ENCODE measurements at places on chromosomes 6 and 20.

DNA sequence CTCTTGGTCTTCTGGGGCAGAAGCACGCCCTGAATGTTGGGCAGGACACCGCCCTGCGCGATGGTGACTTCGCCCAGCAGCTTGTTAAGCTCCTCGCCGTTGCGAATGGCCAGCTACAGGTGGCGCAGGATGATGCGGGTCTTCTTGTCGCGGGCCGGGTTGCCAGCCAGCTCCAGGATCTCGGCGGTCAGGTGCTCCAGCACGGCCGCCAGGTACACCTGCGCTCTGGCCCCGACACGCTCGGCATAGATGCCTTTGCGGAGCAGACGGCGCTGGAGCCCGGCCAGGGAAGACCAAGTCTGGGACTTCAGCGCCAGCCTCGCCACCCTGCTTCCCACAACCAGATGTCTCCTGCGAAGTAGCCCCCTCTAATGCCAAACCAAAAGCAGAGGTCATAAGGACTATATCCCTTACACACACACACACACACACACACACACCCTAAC, 8.0 kb upstream of the SLC17A3 start:
- peak; percentile 64 for DNase-seq

DNA sequence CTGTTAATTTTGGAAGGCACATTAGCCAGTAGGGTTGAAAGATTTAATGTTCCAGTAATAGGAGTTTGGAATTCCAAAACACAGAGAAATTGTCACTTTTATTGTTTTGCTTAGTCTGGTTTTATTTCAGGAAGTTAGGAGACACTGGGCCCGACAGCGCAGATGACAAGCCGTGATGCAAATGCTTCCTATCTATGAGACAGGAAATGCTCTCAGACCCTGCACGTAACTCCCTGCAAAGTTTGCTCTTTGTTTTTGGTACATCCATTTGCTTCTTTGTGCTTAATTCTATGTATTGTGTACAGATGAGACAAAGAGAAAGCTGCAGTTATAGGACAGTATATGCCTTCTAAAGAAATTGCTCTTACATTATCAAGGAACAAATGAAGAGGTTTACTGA, 201.6 kb upstream of the SGK1 start:
- DNase-seq = peak; percentile 46

GRCh38 chr6:145012039-145012662, 723.2 kb downstream of the EPM2A start:
- no peak for DNase-seq

GRCh38 chr20:16666272-16666671, 63.6 kb upstream of the SNRPB2 start:
- DNase-seq = no peak

DNA sequence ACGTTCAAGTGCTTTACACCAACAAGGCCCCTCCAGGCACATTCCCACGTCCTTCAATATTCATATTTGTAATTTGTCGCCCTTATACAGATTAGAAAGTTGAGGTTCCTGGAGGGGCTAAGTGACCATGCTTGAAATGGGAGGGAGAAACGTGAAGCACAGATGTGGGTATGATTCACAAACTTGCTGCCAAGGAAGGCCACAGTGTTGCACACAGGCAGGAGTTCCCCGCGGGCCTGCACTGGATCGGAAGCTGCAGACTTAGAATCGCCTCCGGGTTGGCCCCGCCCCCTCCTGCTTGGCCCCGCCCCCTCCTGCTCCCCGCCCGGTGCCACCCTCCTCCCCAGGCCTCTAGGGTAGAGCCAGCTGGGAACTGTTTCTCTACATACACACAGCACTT, 58.2 kb upstream of the QKI start:
- no peak for DNase-seq

- DNase-seq = no peak
Observed at GRCh38 chr6:92354270-92354829, 1065.0 kb downstream of the EPHA7 start.

DNA sequence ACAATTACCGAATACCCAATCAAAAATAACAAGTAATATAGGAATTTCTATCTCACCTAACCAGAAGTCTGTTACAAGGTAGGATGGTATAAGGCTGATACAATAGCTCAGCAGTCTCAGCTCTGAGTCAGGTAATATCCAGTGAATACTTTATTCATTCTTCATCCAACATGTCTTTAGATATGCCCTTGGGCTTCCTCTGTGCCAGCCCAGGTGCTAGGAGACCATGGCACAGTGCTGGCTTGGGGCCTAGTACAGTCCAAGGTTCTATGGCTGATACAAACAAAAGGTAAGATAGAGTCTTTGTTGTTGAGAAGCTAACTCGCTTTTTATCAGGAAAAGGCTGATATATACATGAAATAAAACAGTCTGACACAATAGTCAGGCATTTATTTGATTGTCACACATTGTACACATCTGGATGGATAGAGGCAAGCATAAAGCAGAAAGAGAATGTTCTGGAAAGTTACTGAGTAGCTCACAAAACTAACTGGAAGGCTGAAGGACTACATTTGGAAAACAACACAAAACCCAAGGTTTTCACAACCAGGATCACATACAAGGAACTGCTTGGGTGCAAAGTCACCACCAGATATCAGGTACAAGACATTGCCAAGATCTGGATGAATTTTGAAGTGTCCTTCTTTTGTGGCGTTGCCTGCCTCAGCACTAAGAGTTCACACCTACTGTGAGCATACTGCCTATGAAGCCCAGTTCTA, 110.4 kb upstream of the SCAF8 start:
- DNase-seq = no peak

DNA sequence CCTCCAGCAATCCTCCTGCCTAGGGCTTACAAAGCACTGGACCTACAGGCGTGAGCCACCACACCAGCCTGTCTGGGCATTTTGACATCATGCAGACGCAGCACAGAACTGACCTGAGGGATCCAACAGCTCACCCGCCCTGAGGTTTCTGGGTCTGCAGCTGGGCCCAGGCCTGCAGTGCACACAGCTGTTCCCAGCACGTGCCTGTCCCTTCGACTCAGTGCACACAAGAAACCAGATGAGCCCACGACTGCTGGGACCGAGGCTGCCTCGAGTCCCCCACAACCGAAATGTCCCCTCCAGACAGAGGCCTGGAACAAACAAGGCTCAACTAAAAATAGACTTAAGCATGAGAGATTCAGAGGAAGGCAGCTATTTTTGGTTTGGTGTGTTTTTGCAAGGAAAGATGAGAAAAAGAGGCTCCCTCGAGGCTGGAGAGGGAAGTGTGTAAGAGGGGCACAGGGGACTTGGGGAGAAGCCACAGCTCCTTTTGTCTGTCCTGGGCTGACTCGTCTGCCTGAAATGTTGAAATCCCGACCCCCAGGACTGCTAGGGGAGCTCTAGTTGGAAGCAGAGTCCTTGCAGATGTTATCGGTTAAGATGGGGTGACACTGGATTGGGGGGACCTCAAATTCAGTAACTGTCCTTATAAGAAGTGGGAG, 66.3 kb downstream of the YTHDF1 start:
- DNase-seq = no peak

GRCh38 chr6:91045161-91045560, 458.3 kb upstream of the MAP3K7 start:
- no peak for DNase-seq

DNA sequence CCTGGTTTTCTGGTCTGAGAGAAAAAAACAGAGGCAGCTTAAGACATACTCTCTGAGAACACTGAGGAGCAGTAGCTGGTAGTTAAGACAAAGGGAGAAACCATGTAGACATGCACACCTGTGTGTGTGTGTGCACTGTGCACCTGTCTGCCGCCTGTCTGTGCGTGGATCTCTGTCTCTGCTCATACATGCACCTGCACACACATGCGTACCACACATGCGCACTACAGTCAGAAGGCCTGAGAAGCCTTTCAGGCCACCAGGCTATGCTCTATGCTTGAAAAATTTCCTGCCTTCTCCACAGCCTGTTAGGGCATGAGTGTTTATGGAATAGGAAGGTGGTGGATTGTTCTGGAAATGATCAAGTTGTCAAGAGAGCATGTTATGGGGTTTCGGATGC, 103.5 kb downstream of the CDH4 start:
- no peak for DNase-seq

DNA sequence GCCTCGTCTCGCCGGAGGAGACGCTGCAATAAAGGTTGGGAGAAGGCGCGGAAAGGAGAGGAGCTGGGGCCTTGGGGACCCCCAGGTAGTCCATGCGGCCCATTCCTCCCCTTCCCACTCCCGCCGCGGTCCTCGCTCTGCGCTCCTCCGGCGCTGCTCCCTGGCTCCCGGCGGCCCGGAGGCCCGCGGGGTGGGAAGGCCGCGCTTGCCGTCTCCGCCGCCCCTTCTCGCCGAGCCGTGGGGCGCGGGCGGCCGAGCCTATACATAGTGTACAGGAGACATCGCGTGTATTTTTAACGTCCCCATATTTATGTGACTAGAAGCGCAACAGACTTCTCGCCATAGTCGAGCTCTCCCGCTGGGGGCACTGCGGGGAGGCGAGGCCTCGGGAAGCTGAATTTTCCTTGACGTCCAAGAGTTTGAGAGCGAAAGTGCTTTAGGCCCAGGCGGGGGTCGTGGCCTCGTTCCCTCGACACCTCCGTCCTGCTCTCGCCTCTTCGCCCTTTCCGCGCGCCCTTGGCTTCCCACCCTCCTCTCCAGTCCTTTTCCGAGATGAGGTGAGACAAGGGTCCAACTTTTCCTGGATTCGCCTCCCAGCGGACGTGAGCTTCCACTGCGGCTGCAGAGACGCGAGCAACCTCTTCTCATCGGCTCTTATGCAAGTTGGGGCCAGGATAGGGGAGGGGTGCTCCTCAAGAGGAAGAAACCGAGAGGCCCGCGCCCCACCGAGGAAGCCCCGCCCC, 29.0 kb downstream of the SLC12A5 start:
- no peak for DNase-seq

DNA sequence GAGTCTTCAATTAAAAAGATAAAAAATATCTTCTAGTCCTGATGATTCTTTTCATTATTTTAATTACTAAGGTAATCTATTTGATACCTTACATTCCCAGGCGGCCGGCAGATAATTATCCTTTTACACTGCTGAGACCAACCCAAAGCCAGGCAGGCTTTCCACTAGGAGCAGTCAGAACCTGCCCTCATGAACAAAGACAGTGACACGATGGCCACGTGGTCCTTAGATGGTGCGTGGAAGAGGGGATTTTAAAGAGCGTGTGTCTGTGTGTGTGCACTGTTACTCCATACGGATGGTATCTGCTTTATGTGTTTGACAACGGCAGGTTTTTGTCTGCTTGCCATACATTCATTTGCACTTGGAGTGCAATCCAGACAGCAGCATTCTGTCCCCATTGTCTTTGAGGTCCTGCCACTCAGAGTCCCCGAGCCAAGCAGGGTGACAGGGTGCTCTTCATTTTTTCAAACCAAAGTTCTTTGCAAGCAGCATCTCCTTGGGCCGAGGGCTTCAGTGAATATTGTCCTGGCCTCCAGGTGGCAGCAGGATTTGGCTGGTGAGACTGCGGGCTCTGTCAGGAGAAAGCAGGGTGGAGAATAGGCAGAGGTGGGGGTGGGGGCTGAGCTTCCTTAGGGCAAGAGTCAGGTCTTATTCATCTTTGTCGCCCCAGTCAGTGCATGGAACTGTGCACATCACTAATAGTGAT, 260.5 kb downstream of the NRN1 start:
- no peak for DNase-seq

- DNase-seq = no peak
Observed at GRCh38 chr20:51759769-51760510, 8.2 kb downstream of the ATP9A start.
